NK-92 treated with Interleukin-12 subunit alpha and Interleukin-12 subunit beta, amount 100 ng/mL, for 24 hours (cell line): ENCODE measurements at places on chromosomes 13 and 19.

- DNase-seq, result no peak
Measured at GRCh38 chr13:106143392-106143791, 392.1 kb downstream of the EFNB2 start.

DNA sequence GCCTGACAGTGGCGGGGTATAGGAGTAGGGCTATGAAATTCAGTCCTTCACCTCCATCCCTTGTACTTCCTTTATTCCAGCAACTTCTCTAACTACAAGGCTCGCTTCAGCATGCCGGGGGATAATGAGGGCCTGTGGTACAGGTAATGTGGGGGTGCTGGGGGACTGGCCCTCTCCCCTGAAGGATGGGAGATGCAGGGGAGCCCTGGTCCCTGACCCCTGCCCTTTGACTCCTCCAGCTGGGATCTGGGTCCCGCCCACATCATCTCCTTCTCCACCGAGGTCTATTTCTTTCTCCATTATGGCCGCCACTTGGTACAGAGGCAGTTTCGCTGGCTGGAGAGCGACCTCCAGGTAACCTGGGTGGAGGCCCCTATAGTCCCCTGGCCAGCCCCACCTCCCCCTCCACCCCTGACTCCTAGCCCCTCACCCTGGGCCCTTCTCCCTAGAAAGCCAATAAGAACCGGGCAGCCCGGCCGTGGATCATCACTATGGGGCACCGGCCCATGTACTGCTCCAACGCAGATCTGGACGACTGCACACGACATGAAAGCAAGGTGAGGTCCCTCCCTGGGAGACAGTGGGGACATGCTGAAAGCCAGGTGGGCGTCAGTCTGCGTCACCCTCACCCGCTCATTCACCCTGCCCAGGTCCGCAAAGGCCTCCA lies 16.5 kb downstream of the ACP7 start:
- DNase-seq, result no peak

- no peak for DNase-seq
Measured at GRCh38 chr19:14119644-14120496, 2.3 kb upstream of the PRKACA start.

DNA sequence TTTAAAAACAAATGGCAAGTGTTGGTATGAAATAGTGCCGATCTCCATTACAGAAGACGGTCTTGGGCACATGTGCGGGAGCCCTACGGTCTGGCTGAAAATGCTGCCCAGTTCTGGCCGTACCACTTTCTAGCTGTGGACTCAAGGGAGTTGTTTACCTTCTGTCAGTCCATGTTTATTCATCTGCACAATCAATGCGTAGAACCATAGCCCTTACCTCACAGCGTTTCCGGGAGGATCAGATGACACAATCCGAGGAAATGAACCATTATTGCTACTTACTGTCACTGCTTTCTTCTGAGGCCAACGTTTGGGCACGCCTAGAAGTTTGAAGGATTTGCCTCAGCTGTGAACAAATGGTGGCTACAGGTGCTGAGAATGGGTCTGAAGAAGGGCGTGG lies 31.2 kb downstream of the GADD45B start:
- no peak for DNase-seq

GRCh38 chr19:31952693-31953092 lies 392.7 kb upstream of the ZNF507 start:
- no peak for DNase-seq

- no peak for DNase-seq
Measured at GRCh38 chr19:8451885-8452284, 7.1 kb downstream of the HNRNPM start.

GRCh38 chr19:41409288-41409687 lies 11.7 kb downstream of the BCKDHA start:
- no peak for DNase-seq

DNA sequence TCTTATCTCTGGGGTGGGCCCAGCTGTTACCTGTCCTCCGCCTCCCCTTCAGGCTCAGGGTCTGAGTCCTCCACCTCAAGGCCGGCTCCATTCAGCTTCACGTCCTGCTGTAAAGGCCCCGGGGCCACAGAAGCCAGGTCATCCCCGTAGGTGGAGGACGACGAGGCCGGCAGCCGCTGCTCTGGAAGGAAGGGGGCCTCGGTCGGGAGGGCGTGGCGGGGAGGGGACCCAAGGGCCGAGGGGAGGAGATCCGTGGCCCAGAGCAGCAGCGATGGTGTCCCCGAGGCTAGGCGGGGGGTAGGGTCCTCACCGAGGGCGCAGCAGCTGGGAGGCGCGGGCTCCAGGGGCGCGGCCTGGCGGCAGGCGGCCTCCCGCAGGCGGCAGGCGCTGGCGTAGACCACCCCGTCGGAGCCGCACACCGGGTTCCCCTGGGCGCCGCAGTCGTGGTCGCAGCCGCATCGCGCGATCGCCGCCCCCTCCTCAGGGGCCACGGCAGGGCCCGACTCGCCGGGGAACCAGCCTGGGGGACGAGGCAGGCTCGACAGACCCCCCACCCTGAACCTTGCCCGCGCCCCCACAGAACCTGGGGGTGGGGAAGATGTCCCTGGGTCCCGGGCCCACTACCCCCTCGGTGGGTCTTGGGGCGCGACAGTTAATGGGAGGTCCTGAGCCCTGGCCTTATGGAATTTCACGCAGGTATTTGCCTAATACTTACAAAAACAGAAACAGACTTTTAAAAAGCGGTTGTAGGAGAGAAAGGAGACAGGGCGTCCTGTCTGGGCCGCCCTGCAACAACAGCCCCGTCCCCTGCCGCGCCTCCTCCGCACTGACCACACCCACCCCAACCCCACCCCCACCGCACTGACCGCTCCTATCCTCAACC lies 7.6 kb downstream of the F2RL3 start:
- DNase-seq, result no peak

GRCh38 chr13:45303026-45303425 lies 38.0 kb downstream of the TPT1 start:
- no peak for DNase-seq

GRCh38 chr13:64333888-64334287 lies 2896.2 kb downstream of the PCDH9 start:
- no peak for DNase-seq

GRCh38 chr19:3057275-3057714 lies 5.0 kb downstream of the TLE5 start:
- no peak for DNase-seq

DNA sequence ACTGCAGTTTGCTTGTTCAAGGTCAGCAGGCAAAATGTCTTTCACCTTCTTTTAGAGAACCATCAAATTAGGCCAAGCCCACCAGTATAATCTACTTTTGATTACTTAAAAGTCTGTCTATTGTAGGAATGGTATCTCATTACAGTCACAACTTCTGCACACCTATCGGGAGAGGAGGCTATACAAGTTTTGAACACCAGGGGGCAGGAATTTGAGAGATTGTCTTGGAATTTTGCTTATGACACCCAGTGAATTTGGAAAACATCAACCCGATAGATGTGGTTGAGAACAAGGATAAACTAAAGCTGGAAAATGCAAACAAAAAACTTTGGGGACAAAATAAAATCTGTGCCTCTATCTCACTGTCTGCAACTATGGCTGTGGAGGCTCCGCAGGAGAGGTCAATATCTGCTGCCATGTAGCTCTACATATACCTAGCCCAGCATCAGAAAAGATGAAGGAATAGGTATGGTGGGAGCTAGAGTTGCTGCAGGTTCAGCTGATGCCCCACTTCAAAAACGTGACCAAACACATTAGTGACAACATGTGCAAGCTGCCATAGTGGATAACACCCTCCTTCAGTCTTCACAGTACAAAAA lies 1299.2 kb upstream of the SPRY2 start:
- no peak for DNase-seq
